ENCODE measurements at places on chromosomes 12 and 14. TPM values are rescaled to one million over a fixed set of nuclear protein-coding genes. Genes with fewer than 3 reads are reported as not detected.

The FSCB gene
- total RNA-seq: not detected

The HAL gene
- total RNA-seq: not detected

The ISM2 gene
- total RNA-seq: under 0.01 TPM

The FIGNL2 gene
- 0.98 TPM for total RNA-seq

The ACSS3 gene
- 0.19 TPM for total RNA-seq

The TMEM229B gene
- total RNA-seq: under 0.01 TPM

The FGFR1OP2 gene
- total RNA-seq: 57.5 TPM

The TDRD9 gene
- 1.2 TPM for total RNA-seq
